ENCODE measurements at places on chromosomes 11 and 22.

DNA sequence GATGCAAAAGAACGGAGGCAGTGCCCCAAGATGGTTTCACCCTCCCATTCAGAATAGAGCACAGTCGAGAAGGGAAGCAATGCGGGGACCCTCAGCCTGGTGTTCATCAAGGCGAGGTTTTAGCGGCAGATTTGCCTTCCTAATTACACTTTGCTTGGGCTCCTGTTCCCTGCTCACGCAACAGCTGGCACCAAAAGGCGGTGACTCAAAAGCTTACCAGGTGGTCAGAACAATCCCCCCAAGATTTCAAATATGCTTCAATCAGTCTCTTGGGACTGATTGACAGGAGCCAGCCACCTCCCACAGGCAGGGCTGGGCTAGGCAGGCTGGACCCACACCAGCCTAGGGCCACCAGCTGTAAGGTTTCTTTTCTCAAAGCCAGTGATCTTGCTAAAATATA lies 14.2 kb downstream of the IGSF9B start:
- DNase-seq: no peak

GRCh38 chr22:31279821-31280505 lies 12.3 kb downstream of the PIK3IP1 start:
- no peak for DNase-seq

DNA sequence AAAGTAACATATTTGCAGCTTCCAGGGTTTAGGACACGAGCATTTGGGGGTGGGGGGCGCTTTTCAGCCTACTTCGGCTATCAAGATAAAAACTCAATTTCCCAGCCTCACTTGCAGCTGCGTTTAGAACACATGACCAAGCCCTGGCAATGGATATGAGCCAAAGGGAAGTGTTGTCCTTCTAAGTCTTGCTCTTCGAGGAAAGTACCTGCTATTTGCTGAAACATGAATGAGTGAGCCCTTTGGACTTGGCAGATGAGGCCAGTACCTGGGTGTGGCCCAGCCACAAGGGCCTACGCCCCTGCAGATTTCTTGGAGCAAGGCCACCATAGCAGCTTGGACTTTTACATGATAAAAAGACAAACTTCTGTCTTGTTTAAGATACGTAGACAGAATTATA lies 60.2 kb upstream of the SORL1 start:
- no peak for DNase-seq

- no peak for DNase-seq
These were observed 35.9 kb downstream of the MMP27 start for GRCh38 chr11:102669664-102670063.

DNA sequence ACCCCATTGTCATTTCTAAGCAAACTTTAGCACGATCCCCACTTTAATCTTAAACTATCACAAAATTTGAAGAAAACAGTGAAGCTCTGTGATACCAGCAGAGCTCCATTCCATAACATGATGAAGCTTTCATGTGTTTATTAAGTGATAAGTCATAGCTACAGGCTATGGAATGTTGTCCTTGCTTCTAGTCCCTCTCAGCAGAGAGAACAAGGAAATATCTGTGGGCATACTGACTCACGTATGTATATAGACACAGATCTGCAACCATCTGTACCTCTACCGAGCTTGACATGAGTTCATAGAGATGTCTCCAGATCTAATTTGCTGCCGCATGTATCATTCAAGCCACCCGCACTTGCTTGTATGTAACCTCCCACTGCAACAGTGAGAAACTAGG lies 588.9 kb downstream of the ETS1 start:
- no peak for DNase-seq

GRCh38 chr11:15967166-15967565 lies 389.2 kb downstream of the SOX6 start:
- no peak for DNase-seq

DNA sequence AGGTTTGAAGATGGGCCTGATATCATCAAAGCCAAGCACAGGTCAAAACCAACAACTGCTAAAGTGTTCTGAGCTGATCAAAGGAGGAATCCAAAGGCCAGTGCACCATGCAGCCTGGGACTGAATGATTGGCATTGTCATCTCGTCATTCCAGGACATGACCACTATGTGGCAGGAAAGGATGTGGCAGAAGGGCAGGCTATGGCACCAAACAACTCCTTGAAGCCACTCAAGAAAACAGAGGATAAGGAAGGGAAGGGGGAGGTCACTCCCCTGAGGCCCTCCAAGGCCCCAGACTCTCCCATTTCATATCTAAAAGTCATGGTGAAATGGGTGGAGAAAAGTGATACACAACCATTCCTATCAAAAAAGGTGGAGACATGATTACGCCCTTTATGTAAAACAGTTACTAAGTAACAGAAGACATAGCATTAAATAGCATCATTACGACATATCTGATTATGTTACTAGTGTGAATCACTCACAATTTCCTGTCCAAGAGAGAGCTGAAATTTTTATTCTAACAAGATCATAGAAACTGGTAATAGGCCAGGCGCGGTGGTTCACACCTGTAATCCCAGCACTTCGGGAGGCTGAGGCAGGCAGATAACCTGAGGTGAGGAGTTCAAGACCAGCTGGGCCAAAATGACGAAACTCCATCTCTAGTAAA lies 49.3 kb downstream of the AHNAK start:
- no peak for DNase-seq

GRCh38 chr11:38438091-38438490 lies 1840.1 kb upstream of the RAG2 start:
- DNase-seq: no peak

GRCh38 chr11:125929445-125930075 lies 16.3 kb upstream of the VSIG10L2 start:
- DNase-seq: no peak

DNA sequence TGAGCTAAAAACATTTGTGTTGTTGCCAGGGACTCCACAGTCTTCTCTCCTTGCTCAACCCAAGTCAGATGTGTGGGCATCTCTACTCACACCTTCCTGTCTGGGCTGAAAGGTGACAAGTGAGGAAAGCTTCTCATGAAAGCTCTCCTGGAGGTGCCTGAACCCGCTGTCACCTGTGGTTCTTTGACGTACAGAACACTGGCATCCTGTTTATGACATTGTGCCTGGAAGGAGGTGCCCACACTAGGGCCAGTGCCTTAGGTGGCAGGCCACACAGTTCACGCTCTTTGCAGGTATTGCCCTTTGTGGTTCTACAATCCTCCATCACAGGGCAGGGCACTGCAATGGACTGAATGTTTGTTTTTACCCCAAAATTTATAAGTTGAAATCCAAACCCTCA lies 108.5 kb downstream of the CD44 start:
- DNase-seq: no peak

DNA sequence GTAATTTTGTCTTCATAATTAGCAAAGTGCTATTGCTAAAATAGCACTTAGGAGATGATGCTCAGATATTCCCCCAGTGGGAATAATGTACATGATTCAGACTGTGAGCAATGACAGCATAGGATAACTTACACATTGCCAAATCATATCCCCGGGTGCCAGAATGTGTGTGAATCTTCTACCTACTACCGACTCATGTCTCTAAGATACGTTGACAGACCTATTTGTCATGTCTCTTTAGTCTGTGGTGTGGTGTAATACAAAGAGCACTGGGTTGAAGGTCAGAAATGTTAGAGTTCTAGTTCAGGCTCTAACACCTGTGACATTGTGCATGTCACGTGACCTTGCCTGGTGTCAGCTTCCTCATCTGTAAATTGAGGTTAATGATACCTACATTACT lies 31.0 kb upstream of the PICALM start:
- no peak for DNase-seq

GRCh38 chr22:24763872-24764485 lies 10.5 kb downstream of the PIWIL3 start:
- DNase-seq: no peak

DNA sequence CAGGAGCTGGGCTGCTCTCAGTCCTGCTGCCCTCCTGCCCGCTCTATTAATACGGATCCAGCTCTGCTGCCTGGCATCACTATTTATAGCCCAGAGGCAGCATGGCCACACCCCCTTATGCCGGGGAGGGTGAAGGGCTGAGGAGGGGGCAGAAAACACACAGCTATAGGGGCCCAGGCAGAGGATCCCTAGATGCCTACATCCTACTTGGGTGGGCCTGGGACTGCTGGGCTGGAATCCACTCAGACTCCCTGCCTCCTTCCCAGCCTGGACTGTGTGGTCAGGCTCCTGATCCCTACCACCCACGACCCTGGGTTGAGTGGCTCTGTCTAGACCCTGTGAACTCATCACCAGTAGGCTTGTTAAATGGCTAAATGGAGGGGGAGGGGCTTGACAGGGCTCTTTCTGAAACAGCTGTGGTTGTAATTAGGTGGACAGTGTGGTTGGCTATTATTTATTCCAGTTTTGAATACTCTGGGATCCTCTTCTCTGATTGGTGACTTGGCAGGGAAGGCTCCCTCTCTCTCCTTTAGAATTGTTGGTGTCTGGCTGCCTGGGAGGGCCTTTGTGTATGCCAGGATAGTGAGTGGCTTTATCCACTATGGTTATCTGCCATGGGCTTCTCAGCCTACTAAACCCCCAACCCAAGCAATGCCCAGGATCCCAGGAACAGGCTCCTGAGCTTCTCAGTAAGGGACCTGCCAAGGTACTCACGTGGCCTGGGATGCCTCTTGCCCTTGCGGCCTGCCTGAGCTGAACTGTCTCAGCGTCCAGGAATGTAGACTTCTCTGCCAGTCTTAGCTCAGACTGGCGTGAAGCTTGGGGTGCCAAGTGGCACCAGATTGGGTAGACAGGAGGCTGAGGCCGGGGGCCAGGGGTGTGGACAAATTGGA lies 15.2 kb downstream of the PHLDB1 start:
- no peak for DNase-seq

DNA sequence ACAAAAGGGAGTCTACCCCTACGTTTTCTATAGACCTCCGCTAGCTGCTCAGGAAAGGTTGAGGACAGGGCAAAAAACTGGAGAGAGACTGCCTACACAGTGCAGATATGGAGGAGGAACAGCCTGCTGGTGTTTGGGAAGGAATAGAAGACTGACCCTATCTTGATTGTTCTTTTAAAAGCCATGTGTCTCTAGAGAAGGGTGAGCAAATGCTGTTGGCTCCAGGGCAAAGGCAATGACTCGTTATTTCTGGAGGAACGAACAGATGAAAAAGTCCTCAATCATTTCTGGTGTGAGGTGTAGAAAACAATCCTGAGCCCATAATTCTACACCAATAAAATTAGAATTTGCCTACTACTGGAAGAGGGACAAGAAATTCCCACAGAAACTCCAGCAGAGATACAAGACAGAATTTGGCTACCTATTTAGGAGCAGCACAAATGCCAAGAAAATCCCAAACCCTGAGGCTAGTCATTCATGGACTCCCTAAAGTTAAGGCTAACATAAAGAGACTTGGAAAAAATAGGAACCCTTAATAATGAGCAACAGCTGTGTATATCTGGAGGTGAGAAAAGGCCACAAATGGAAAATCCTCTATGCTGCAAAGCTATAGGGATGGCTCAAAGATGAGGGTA lies 1206.3 kb upstream of the CNTN5 start:
- DNase-seq: no peak

GRCh38 chr22:17369439-17370025 lies at the start of gene CECR2:
Gene CECR2, plus strand, starts transcription at chr22:17369460. Its CDS starts 324 bp downstream, at chr22:17369784.
- DNase-seq: no peak

- DNase-seq: no peak
These were observed 1.3 kb downstream of the HARBI1 start for GRCh38 chr11:46615756-46616155.

GRCh38 chr11:37343290-37343689 lies 745.3 kb upstream of the RAG2 start:
- DNase-seq: no peak

- no peak for DNase-seq
These were observed 5.9 kb upstream of the VWA5A start for GRCh38 chr11:124109377-124109776.

- DNase-seq: no peak
These were observed 2.6 kb downstream of the KCNC1 start for GRCh38 chr11:17736930-17737817.

DNA sequence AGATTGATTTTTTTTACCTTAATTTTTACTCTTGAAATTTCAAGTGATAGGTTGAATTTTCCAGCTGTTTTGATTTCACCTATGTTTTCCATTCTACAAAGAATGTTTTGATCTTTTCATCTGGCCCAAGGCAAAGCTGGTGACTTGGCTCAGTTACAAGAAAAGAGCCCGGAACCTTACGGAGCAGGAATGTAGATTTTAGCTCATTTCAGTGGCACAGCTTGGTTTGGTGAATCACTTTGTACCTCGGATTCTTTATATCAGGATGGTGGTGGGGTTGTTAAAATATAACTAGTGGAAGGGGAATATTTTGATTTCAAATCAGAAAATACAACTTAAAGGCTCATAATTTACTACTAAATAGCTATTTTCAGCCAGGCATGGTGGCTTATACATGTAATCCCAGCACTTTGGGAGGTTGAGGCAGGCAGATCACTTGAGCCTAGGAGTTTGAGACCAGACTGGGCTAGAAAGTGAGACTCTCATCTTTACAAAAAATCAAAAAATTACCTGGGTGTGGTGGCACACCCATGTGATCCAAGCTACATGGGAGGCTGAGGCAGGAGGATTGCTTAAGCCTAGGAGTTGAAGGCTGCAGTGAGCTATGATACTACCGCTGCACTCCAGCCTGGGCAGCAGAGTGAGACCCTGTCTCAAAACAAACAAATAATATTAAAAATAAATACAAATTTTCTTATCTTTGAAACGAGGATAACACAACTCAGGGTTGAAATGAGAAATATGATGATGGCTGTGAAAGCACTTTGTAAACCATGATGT lies 9.4 kb upstream of the GRIK4 start:
- DNase-seq: no peak

GRCh38 chr11:11311169-11311568 lies 41.9 kb downstream of the CSNK2A3 start:
- DNase-seq: no peak

DNA sequence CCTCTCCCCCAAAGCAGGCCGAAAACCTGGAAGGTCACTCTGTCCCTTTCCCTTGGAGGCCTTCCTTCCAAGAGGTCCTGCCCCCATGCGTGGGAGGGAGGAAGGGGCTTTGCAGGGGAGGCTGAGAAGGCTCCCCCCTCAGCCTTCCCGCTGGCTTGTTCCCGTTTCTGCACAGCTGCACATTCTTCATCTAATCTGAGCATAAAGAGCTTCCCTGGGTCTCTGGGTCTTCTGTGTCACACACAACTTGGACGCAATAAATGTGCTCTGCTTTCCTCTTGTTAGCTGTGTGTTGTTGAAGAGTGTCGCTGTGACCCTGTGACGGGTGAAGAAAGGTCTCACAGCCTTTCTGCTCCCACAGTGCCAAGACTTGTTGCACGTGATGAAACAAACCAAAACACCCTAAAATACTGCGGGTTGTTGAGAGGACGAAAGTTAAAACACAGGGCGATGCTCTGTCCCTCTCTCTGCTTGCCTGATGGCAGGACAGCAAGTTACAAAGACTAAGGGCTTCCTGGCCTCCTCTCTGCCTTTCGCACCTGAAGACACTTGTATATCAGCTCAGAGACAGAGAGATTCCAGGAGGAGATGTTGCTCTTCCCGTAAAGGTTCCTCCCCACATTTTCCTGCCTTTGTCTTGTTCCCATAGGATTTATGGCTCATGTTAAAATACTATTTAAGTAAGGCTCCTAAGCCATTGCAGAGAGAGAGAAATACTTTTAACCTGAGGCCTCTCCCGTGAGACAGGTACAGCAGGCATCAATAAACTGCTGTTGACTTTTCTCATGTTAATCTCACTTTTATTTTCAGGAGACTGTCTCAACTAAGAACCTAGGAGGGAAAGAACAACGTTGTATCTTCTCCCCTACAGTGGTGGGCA lies 15.4 kb upstream of the IFITM3 start:
- no peak for DNase-seq

GRCh38 chr11:107545101-107545514 lies 20.4 kb downstream of the ALKBH8 start:
- no peak for DNase-seq

Measured in NT2/D1 (cell line).